Diencephalon (tissue), 1 donor: ENCODE measurements at places on chromosomes 13 and 19. TPM values are rescaled to one million over a fixed set of nuclear protein-coding genes. Genes with fewer than 3 reads are reported as not detected.

Gene MISP3
- total RNA-seq: 1.8 TPM

Gene CYP4F2
- total RNA-seq: not detected

Gene COL5A3
- total RNA-seq: 1.2 TPM

Gene MISP
- 0.23 TPM for total RNA-seq

Gene REXO1
- 9.2 TPM for total RNA-seq

Gene SIAH3
- total RNA-seq: 5.3 TPM

Gene CPB2
- not detected for total RNA-seq

Gene TLE6
- total RNA-seq: 3.9 TPM

Gene GPR183
- total RNA-seq: 3.2 TPM

Gene RFX1
- 4.2 TPM for total RNA-seq

Gene CLIP3
- total RNA-seq: 42.4 TPM

Gene PSMC4
- 91.1 TPM for total RNA-seq

Gene SIGLEC8
- 2.3 TPM for total RNA-seq
